Central memory CD4-positive, alpha-beta T cell (primary cell): ENCODE measurements at places on chromosomes 11 and 22.

GRCh38 chr11:18452927-18453326 is 2.7 kb upstream of the LDHAL6A start:
- DNase-seq = no peak

GRCh38 chr22:26461188-26461810 is 22.3 kb downstream of the HPS4 start:
- DNase-seq = no peak

DNA sequence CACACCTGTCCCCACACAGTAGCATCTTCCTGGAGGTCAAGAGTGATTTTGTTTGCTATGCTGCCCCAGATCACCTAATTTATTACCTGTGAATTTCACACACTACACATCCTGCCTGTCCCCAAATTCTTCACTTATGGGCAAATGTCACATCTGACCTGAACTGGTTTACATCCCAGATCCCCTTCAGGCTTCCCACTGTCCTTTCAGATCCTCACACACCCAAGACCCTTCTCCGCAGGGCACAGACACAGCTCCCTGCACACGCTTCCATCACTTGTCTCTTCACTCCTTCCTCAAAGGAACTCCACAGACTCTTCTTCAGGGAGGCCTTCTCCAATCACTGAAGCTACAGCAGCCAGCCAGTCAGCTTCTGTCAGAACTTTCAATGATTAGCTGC is 118.7 kb upstream of the IGLL5 start:
- DNase-seq = no peak

GRCh38 chr11:126748100-126748791 is 252.3 kb downstream of the KIRREL3 start:
- peak; percentile 17 for DNase-seq

DNA sequence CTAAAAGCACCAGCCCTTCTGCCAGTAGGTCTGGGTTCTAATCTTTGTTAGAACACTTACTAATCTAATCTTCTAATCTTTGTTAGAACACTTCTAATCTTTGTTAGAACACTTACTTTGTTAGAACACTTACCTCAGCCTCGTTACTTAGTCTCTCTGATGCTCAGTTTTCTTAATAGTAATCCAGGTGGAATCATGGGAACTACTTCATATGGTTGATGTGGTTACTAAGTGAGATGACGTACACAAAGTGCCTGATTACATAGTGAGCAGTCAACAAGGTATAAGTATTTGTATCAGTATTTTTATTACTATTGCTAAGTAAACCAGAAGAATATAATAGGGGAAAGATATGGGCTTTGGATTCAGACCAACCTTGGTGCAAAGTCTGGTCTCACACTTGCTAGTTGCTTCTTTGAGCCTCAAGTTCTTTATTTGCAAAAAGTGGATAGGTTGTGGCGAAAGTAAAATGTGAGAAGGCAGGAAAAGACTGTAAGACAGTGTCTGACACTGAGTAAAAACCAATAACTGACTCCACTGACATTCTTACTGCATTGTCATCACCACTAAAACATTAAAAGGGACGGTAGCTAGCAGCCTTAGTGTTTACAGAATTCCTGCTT is 83.7 kb downstream of the TRAF6 start:
- no peak for DNase-seq

DNA sequence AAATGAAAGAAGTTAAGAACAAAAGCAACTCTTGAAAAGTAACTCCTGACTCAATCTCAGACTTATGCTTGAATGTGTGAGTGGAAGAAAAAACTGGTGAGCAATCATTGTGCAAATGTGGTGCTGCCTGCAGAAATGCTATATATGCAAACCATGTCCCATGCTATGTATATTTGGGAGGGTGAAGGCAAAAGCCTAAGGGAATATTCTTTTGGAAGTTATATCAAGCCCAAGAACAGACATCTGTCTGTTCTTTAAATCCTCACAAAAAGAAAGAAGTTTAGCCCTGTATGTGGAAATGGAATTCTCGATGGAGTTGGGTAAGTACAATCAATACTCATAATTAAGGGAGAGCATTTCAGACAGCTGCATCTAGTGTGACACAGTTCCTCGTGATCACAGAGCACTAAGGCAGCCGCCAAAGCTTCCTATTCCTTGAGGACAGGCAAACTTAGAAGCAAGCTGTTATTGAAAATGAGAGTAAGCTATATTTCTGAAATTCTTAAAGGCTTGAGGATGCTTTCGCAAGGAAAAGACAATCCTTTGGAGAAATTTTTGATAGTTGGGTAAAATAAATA is 406.5 kb upstream of the CHORDC1 start:
- DNase-seq = no peak
